Hindlimb muscle (tissue), 1 donor: ENCODE measurements at places on chromosomes 12 and 14. TPM values are rescaled to one million over a fixed set of nuclear protein-coding genes. Genes with fewer than 3 reads are reported as not detected.

The IAPP gene
- polyA plus RNA-seq: not detected

The DGKA gene
- polyA plus RNA-seq: 16.3 TPM

- DNase-seq: no peak
These were observed 11.6 kb downstream of the FGD6 start for GRCh38 chr12:95205685-95206084.

- DNase-seq: no peak
These were observed 25.9 kb downstream of the DUSP6 start for GRCh38 chr12:89326239-89327040.

The TMEM63C gene
- polyA plus RNA-seq: 1.0 TPM

The SPTB gene
- 215 TPM for polyA plus RNA-seq

The TAS2R14 gene
- polyA plus RNA-seq: 2.5 TPM

- no peak for DNase-seq
These were observed 16.7 kb downstream of the EPS8 start for GRCh38 chr12:15772405-15773018.

GRCh38 chr14:64536488-64537245 is 3.9 kb upstream of the HSPA2 start:
- DNase-seq: no peak
